NCI-H526 treated with DMSO at 0.1 percent for 48 hours (cell line): ENCODE measurements at places on chromosomes 5 and 9.

- no peak for DNase-seq
These were observed 337.5 kb upstream of the PCSK5 start for GRCh38 chr9:75552941-75553340.

- no peak for DNase-seq
These were observed 5.7 kb downstream of the NFIB start for GRCh38 chr9:14307989-14308852.

- no peak for DNase-seq
These were observed 118.1 kb downstream of the LHFPL2 start for GRCh38 chr5:78530342-78531096.

GRCh38 chr5:35228310-35228709 is 2.0 kb downstream of the PRLR start:
- DNase-seq = no peak

GRCh38 chr5:156375895-156376495 is 49.0 kb downstream of the SGCD start:
- DNase-seq = no peak

- peak; percentile 1 for DNase-seq
These were observed at the start of gene DRD1 for GRCh38 chr5:175444060-175444904. DRD1 (minus strand) TSS chr5:175444182; CDS start chr5:175443099, 1,083 bp downstream.

- peak; percentile 40 for DNase-seq
These were observed 861 bp downstream of the ZFYVE16 start for GRCh38 chr5:80408484-80409366.

GRCh38 chr9:72753266-72753893 is 199.5 kb downstream of the ALDH1A1 start:
- no peak for DNase-seq

DNA sequence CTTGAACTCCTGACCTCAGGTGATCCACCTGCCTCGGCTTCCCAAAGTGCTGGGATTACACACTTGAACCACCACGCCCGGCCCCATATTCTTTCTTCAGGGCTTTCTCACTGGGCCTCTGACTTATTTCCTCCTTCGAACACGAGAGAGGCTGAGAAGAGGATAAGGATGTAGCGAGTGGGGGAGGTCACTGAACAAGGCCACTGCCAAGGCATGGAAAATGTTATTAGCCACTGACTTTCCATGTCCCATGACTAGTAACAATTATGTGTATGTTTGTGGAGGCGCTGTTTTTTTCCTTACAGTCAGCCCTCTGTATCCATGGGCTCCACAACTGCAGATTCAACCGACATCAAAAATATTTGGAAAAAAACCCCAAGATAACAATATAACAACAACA is 12.3 kb upstream of the FCHSD1 start:
- DNase-seq = no peak

DNA sequence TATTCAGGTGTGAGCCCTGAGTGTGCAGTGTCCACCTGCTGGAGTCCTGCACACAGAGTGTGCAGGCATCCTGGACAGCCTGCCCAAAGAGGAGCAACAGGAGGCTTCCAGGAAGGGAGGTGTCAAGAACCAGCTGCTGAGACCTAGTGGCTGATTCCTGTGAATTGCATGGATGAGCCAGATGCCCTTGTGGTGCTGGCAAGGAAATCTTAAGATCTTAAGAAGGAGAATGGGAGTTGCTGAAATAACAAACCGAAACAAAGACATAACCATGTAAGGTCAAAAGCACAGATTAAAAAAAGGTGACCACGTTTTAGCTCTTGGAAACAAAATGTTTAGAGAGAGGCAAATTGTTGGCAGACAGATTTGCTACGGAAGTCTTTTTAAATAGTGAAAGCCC is 29.3 kb upstream of the RPS23 start:
- DNase-seq = no peak

GRCh38 chr9:114591291-114591787 is 3.8 kb downstream of the ATP6V1G1 start:
- DNase-seq = no peak

GRCh38 chr5:132479111-132479951 is 11.2 kb downstream of the IRF1 start:
- no peak for DNase-seq

- DNase-seq = peak; percentile 77
These were observed 186.0 kb downstream of the PAX5 start for GRCh38 chr9:36847781-36848673.

- no peak for DNase-seq
These were observed 146.9 kb downstream of the TENT4A start for GRCh38 chr5:6859951-6860638.

DNA sequence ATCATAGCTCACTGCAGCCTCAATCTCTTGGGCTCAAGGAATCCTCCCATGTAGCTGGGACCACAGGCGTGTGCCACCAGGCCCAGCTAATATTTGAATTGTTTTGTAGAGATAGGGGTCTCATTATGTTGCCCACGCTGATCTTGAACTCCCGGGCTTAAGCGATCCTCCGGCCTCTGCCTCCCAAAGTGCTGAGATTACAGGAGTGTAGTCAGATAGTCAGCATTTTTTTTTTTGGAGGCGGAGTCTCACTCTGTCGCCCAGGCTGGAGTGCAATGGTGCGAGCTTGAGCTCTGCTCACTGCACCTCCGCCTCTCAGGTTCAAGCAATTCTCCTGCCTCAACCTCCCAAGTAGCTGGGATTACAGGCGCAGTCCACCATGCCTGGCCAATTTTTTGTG is 1.6 kb upstream of the SAR1B start:
- peak; percentile 52 for DNase-seq

GRCh38 chr9:83449983-83450382 is 88.2 kb downstream of the FRMD3 start:
- DNase-seq = no peak

GRCh38 chr5:169218861-169219260 is 82.1 kb downstream of the SLIT3 start:
- peak; percentile 0 for DNase-seq
